ENCODE measurements at places on chromosomes 6 and 20. TPM values are rescaled to one million over a fixed set of nuclear protein-coding genes. Genes with fewer than 3 reads are reported as not detected.

DNA sequence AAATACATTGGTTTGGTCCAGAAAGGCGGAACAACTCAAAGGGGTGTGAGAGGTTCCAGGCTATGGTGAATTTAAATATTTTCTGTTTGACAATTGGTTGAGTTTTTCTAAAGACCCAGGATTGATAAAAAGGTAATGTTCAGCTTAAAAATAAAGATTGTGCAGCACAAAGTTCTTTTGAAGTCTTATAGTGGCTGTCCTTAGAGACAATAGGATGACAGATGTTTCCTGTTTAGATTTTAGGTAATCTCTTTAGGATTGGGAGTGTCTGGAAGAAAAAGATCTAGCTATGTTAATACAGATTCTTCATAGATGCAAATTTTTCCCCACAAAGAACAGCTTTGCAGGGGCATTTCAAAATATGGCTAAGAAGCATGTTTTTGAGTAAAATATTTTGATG, 119.7 kb downstream of the GRIK2 start:
- no peak overlapping the region for H3K27ac ChIP-seq
- DNase-seq = no peak
- no peaks in the 10 kb centered on the region for H3K36me3 ChIP-seq
- no peaks in the 10 kb centered on the region for H3K27me3 ChIP-seq

- no peak overlapping the region for H3K4me3 ChIP-seq
- H3K27ac ChIP-seq = no peak overlapping the region
- no peaks in the 10 kb centered on the region for H3K36me3 ChIP-seq
- no peaks in the 10 kb centered on the region for H3K27me3 ChIP-seq
Observed at GRCh38 chr6:142399739-142400138, 97.9 kb downstream of the ADGRG6 start.

DNA sequence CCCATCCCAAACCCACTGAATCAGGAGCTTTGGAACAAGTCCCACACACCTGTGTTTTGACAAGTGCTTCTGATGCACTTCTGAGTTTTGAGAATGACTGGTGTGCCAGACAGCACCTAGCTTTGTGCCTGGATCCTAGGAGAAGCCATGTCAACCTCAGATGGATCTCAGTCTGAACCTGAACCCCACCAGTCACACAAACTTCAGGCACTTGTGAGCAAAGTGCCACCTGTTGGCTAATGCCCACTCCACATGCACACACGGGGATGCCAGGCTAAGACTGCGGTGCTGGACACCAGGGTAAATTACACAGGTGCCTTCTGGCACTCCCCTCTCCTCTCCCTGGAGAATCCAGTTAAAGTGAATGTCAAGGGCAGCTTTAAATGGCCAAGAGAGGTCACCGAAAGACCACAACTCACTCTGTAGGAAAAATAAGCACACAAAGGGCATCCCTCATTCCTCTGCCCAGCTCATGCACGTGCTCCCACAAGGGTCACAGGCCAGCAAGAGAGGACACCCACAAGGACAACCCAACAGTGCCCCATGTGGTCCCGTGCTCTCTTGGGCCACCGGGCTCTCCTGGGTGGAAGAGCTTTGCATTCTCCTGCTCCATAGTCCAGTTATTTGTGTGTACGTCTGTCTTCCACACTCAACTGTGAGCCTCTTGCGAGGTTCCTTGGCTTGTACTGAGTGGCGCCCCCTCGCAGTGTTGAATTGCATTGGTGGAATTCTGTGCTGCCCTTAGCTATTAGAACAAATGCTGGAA, 45.6 kb downstream of the TAF8 start:
- no peak for DNase-seq
- H3K36me3 ChIP-seq = no peaks in the 10 kb centered on the region
- H3K4me3 ChIP-seq = no peak overlapping the region

GRCh38 chr20:49724408-49725223, 10.9 kb upstream of the B4GALT5 start:
- H3K4me3 ChIP-seq = no peak overlapping the region
- H3K36me3 ChIP-seq = no peaks in the 10 kb centered on the region
- H3K4me1 ChIP-seq = peaks cover 10% of the 10 kb centered on the region
- DNase-seq = no peak

GRCh38 chr6:10099529-10100140, 315.2 kb downstream of the TFAP2A start:
- DNase-seq = no peak
- H3K4me3 ChIP-seq = no peak overlapping the region
- H3K4me1 ChIP-seq = no peaks in the 10 kb centered on the region
- peaks cover 7% of the 10 kb centered on the region for H3K36me3 ChIP-seq
- peaks cover 17% of the 10 kb centered on the region for H3K27me3 ChIP-seq

Gene PHACTR3
- not detected for total RNA-seq

Gene CRIP3
- 5.3 TPM for total RNA-seq

DNA sequence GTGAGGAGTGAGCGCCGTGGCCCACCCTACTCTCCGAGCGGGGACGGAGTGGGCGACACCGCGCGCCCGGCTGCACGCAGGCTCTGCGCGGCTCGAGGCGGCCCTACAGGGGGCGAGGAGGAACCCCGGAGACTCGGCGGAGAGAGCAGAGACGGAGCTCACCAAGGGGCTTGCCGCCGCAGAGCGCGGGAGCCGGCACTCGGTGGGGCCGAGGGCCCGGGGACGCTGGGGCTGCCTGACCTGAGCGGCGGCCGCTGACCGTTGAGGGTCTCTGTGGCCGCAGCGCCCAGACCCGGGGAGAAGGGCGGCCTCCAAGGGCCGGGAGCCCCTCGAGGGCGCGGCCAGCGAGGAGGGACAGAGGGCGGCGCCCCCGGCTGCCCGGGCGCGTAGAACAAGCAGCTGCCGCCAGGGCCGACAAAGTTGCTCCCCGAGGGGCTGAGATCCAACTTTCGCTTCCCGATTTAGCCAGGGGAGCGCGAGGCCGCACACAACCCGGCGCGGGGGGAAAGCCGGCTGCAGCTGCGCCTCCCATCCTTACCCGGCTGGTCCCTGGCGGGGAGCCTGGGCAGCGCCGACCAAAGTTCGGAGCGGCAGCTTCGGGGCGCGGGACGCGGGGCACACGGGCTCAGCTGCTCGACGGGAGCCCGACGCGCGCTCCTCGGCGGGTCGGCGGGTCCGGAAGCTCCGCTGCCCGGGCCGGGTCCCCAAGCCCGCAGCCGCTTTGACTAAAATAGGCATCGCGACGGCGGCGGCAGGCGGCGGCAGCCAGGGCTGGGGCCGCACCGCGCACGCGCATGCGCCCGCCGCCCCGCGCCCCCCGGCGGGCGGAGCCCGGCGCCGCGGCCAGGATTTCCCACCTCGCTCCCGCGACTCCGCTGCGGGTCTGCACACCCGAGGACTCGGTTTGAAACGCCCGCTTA, 43.1 kb downstream of the POPDC3 start:
- H3K27ac ChIP-seq = no peak overlapping the region
- peaks cover 4% of the 10 kb centered on the region for H3K4me1 ChIP-seq
- no peaks in the 10 kb centered on the region for H3K36me3 ChIP-seq
- H3K4me3 ChIP-seq = peak overlapping the region; percentile 70
- peaks cover 43% of the 10 kb centered on the region for H3K27me3 ChIP-seq

GRCh38 chr6:47034926-47035325, 7.2 kb downstream of the ADGRF1 start:
- no peak overlapping the region for H3K27ac ChIP-seq
- H3K36me3 ChIP-seq = no peaks in the 10 kb centered on the region
- no peak overlapping the region for H3K4me3 ChIP-seq

Gene NOTCH4
- 1.2 TPM for total RNA-seq

- H3K27ac ChIP-seq = no peak overlapping the region
- no peak for DNase-seq
- no peaks in the 10 kb centered on the region for H3K36me3 ChIP-seq
- H3K4me1 ChIP-seq = peaks cover 1% of the 10 kb centered on the region
Observed at GRCh38 chr6:157265186-157265585, 58.1 kb downstream of the TMEM242 start.

Gene CPXM1
- not detected for total RNA-seq
